ENCODE measurements at places on chromosomes 3 and 15.

DNA sequence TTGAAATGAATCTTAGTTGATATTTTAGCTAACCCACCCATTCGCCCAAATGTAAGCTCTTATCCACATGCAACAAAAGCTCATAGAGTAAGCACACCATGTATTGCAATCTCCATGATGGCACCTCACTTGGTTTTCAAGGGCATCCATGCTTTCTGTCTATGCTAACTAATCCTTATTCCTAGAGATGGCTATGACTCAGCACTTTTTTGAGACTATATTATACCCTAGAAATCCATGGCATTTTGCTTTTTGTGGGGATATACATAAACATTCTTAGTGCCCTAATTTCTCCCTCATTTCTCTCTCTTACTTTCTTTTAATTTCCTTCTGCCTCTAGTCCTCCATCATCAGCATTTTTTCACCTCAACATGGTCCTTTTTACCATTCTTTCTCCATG is 168.5 kb upstream of the STT3B start:
- DNase-seq = no peak

GRCh38 chr3:30945291-30945690 is 50.8 kb upstream of the GADL1 start:
- DNase-seq = no peak

DNA sequence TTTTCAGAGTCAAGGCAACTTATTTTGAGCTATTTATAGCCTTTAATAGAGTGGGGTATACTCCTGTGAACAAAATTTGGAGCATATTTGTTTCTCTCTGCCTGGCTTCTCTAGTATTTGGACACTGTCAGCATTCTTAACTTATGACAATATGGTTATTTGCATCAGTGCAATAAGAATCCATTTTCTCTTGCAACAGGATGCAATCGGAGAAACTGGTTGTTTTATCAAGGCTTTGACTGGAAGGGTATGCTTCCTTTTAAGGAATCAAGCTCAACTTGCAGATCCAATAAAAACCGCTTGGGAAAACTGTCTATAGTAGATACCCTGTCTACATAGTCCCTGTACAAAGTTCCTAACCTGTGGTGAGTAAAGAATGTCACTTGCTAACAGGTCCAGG is 106.7 kb downstream of the DPH6 start:
- DNase-seq = peak; percentile 4

GRCh38 chr15:79897701-79898113 is 893 bp upstream of the MTHFS start:
- DNase-seq = no peak

DNA sequence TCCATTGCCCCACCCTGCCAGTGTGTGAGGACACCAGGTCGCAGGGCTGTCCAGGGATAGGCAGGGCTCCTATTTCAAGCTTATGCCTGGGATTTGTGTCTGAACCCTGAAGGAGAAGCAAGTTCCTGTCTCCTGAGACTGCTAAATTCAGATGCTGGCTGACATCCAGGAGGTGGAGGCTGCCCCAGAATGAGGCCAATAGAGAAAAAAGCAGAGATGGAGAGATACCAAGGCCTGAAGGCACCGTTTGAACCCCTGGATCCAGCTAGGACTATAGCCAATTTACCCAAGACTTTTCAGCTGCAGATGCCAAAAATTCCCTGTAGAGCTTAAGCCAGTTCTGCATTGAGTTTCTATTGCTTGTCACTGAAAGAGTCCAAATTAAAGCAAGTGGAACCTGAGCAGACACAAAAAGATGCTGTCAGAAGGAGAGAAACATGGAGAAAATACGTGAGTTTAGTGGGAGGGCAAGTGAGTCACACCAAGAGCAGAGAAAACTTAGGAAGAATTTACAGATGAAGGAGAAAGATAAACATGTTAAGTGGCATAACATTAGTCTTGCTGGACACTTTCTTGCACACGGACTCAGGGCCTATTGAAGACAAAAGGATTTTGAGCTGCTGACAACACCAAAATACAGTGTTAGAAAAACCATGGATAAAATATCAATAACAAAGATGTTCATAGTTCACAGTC is 148.6 kb downstream of the CNTN3 start:
- peak; percentile 15 for DNase-seq

- DNase-seq = no peak
Measured at GRCh38 chr3:137062250-137062649, 104.5 kb downstream of the IL20RB start.

DNA sequence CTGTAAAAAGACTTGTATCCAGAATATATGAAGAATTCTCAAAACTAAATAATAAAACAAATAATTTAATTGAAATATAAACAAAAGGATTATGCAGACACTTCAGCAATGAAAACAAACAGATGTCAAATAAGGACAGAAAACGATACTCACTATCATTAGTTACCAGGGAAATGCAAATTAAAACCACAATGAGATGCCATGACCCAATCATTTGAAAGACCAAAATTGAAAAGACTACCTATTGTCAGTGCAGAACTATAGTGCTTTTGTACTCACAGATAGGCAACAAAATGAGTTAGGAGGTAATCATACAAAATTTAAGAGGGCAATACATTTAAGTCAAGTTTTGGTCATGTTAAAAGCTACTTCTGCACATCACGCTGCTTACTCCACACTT is 31.6 kb upstream of the OR5K4 start:
- no peak for DNase-seq
